ENCODE measurements at places on chromosomes 13 and 19.

DNA sequence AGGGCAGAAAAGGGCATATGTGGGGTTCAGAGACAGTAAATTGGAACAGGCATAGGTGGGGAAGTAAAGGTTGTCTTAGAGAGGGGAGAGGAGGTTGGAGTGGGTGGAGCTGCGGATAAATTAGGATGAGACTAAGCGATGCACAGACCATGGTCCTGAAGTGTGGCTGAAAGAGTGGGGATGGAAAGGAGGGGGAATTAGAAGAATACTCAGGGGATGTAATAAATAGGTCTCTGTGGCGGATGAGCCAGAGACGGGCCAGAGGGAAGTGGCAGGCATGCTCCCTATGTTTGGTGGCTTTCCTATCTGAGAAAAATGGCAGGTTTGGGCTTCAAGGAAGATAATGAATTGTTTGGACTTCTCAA lies 123.4 kb downstream of the OLFM4 start:
- no peak for DNase-seq

- DNase-seq, result no peak
These were observed 261.9 kb downstream of the KCNRG start for GRCh38 chr13:50277127-50277526.

DNA sequence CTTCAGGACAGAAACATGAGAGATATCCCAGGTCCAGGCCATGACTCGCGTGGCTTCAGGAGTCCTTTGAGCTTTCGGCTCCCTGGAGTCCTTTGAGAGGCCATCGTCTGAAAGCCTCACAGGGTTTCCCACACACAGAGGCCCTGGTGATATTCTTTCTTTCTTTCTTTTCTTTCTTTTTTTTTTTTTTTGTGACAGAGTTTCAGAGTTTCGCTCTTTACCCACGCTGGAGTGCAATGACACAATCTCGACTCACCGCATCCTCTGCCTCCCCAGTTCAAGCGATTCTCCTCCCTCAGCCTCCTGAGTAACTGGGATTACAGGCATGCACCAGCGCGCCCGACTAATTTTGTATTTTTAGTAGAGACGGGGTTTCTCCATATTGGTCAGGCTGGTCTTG lies 5.5 kb downstream of the SIN3B start:
- DNase-seq, result no peak

- no peak for DNase-seq
These were observed 110.7 kb downstream of the SLC7A1 start for GRCh38 chr13:29484796-29485195.

- peak; percentile 89 for DNase-seq
These were observed 746 bp upstream of the ZNF345 start for GRCh38 chr19:36849701-36850558.

Data from stimulated activated CD4-positive, alpha-beta T cell treated with anti-CD3 and anti-CD28 coated beads, Interleukin-4, amount 100 ng/mL, for 1 hour (primary cell).